GM12864 (cell line): ENCODE measurements at places on chromosomes 11 and 22.

GRCh38 chr11:75239531-75240290 lies 863 bp upstream of the TPBGL start:
- DNase-seq, result no peak

- no peak for DNase-seq
Observed at GRCh38 chr11:69167130-69167915, 11.6 kb downstream of the SMIM38 start.

- DNase-seq, result no peak
Observed at GRCh38 chr22:45544588-45545170, 42.0 kb downstream of the FBLN1 start.

DNA sequence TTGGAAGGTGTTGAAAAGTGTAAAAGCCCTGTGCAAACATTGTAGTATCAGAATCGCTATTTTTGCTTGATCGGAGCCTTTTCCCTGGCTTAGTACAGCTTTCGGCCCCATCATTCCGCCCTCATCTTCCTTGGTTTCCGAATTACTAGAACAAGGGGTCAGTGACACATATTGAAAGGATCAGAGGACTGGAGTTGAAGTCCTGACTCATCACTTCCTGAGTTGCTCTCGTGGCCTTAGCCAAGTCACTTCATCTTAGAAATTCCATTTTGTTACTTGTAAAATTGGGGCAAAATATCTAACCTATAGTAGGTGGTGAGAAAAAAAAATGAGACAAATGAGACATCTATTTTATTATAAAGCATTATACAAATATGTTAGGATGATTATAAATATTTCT lies 375.0 kb downstream of the NTM start:
- no peak for DNase-seq

- DNase-seq, result no peak
Observed at GRCh38 chr22:35960854-35961253, 67.8 kb downstream of the RBFOX2 start.

DNA sequence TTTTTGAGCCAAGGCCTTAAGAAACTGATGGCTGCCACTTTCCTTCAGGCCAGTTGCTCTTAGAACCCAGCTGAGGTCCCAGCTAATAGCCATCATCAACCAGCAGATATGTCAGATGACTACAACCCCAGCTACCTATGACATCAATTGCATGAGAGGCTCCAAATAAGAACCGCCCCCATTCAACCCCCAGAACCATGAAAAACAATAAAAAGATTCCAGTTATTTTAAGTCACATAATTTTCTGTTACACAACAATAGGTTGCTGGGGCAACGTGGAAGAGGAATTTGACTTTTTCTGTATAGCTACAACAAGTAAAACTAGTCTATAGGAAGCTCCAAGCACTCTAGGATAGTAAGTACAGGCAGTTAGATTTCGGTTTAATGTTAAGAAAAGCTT lies 216.3 kb upstream of the MTNR1B start:
- DNase-seq, result no peak

- DNase-seq, result no peak
Observed at GRCh38 chr22:30953206-30953605, 15.4 kb downstream of the MORC2 start.

DNA sequence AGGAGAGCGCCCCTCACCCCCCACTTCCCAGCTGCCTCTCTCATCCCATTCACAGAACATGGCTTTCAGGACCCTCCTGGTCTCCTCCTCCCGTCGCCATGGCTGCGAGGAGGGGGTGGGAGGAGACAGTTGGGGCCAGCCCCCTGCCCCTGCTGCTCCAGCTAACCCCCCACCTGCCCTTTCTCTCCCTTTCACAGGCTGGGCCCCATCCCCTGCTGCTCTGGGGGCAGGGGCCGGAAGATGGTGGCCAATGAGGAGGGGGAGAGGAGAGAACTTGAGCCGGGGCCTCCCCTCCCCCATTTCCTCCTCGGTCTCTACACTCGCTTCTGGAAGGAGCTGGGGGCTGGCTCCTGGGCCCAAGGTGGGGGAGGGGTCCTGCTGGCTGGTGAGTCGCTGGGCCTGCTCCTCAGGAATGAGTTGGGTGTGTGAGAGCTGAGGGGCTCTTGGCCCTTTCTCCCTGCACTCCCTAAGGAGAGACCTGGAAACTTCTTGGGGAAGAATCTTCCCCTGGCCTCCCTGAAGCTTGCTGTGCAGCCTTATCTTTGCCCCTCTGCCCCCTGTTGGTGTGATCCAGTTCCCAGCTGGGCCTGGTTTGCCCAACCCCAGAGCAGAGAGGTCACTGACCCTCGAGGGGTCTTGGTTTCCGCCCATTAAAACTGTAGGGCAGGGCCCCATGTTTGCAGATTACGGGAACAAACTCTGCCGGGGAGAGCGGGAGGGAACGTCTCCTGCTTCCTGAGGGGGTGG lies 10.2 kb downstream of the YPEL4 start:
- no peak for DNase-seq

GRCh38 chr22:46963672-46964545 lies 201.5 kb downstream of the TBC1D22A start:
- DNase-seq, result no peak

DNA sequence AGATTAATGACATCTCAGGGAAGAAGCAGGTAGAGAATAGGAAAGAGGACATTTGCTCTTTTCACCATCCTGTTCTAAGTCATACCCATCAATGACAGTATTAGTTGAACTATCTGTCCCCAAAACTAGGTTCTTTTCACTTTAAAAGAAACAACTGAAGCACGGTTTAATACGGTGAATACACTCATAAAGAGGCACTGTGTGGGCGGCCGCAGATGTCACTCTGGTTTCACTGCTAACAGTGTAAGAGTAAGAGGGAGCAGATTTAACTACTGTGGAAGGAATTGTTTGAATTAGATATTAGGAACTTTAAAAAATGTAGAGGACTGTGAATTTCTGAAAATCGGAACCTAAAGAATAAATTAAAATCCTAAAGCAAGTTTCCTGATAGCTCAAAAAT lies 49.5 kb downstream of the VSIG10L2 start:
- peak; percentile 13 for DNase-seq

DNA sequence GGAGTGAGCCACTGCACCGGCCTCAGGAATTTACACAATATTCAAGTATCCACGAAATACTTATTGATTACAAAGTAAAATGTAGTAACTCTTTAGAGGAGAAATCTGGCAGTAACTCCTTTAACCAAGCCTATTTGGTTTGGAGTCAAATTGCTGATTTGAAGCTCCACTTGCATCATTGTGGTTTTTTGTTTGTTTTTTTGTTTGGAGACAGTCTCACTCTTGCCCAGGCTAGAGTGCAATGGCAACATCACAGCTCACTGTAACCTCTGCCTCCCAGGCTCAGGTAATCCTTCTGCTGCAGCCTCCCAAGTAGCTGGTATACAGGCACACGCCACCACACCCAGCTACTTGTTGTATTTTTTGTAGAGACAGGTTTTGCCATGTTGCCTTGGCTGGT lies 6.4 kb upstream of the QSER1 start:
- DNase-seq, result no peak

DNA sequence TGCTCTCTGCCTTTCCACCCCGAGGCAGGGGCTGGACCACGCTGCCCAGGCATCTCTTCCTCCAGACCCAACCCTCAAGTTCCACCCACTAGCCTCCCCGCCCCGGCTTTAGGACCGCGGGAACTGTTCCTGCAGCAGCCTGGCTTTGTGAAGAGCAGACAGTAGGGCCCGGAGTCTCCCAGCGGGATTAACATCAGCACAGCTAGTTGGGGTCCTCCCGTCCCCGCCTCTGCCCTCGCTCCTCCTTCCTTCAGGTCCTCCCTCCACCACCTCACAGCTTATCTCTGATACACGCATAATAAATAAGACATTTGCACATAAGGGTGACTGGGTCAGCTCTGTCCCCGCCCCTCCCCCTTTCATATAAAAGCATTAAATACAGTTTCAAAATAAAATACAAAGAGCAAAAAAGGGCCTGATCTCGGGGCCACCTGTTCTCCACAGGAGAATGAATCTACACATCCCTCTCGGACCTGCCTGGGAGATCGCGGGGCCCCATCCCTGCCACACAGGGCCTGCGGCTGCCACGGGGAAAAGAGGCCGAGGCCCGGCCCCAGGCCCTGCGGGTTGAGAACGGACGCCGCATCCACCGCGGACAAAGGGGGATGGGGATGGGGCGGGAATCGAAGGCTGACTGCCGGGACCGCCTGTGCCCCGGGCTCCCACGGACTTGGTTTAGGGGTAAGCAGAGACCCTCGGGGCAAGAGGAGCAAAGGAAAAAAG lies 6.5 kb downstream of the ZFTA start:
- DNase-seq, result no peak

DNA sequence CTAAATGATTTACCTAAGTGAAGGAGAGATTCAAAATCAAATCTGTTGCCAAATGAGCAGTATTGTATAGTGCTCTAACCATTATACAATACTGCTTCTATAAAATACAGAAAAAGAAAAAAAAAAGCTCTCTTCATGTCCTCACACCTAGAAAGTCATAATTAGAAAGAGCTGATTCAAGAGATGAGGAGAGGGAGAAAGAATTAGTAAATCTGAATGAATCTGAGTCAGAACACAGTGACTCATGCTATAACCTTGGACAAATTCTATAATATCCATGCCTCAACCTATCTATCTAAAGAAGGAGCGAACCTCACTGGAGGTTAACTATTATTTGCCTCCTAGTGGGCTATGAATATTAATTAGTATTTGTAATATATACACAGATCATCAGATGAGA lies 29.4 kb downstream of the AMBRA1 start:
- DNase-seq, result no peak

DNA sequence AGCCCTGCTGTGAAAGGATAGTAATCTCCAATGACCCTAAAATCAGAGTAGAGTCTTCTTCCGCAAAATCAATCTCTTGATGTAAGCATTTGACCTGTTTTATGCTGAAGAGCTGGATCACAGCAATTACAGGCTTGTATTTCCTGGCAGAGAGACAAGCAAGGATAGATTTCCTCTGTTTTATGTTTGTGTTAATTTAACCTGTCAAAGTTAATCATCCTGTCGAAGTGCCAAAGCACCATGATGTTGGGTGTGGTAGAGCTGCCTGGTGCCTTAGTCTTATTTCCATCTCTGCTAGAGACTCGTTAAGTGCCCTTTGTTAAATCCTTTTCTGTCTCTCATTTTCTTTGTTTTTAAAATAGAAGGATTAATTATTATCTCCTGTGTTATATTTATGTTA lies 248.1 kb downstream of the CNTN5 start:
- no peak for DNase-seq

- DNase-seq, result no peak
Observed at GRCh38 chr11:34148504-34149165, 43.2 kb downstream of the NAT10 start.

GRCh38 chr11:132638423-132638822 lies 893.9 kb downstream of the OPCML start:
- no peak for DNase-seq

DNA sequence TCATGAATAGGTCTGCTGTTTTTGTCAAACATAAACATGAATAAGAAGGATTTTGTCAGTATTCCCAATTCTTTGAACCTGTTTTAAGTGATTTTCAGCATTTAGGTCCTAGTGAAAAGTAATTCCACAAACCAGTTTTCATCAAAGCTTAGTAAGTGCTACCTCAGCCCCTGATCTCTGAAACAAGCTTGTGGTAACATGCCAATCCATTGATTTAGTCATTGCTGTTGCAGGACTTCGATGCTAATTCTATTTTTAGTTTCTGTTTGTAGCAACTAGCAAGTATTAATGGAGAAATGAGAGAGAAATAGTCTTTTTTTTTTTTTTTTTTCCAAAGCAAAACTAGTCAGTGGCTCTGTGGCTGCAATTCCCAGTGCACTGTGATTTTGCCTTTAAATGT lies 91.4 kb downstream of the JRKL start:
- DNase-seq, result no peak

DNA sequence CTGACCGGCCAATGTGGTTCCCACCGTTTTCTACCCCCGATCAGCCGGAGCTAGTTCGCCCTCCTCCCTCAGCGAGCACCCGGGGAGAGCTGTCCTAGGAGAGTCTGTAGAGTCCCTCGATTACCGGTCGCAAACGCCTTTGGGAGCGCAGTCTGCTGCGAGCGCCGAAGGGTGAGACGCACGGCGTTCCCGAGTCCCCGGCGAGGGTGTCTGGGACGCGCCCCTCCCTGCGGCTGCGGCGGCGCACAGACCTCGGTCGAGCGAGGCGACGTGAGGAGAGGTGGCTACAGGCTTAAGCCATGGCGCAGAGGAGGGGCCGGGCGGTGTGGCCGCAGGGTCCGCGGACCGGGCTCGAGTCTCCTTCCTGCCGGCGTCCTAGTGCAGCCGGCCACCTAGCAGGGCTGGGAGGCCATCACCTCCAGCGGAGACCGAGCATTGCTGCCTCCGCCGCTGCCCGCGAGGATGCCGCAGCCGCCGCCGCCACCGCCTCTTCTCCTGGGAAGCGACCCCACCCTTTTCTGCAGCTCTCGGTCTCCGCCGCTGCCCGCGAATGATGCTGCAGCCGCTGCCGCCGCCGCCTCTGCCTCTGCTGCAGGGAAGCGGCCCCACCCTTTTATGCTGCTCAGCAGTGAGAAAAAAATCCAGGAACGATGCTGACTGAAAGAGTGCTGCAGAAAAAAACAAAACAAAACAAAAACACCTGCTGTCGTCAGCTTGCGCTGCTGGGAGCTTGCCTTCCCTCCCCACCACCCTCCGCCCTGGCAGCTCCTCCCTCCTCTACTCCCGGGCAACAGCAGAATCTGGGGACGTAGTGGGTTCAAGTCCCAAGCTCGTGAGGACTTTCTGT lies at the start of gene MAP6:
Gene MAP6, minus strand, starts transcription at position 588 of the 847 bp plus-strand sequence. CDS start 669 bp downstream, outside the sequence.
- DNase-seq, result no peak

DNA sequence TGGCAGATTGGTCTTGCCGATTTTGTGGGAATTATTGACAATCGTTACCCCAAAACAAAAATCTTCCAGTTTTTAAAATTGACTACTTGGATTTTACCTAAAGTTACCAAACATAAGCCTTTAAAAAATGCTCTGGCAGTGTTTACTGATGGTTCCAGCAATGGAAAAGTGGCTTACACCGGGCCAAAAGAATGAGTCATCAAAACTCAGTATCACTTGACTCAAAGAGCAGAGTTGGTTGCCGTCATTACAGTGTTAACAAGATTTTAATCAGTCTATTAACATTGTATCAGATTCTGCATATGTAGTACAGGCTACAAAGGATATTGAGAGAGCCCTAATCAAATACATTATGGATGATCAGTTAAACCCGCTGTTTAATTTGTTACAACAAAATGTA lies 37.2 kb downstream of the IGLL1 start:
- no peak for DNase-seq

- no peak for DNase-seq
Observed at GRCh38 chr11:5992604-5993251, 5.9 kb upstream of the OR52L1 start.

DNA sequence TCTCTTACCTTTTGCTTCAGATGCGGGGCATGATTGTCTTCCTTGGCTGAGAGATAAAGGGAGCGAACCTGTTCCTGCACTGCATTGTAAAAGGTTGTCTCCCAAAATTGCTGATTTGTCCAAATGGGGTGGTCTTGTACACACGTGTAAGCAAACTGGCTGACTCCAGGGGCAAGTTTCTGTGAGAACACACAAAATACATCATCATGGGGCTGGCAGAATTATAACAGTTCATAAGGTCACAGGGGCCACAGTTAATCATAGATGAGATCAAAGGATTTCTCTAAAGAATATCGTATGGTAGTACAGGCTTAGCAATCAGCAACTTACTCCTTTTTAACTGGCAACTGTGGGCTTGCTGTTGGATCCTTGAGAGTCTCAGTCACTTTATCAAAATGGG lies 194.3 kb downstream of the SWAP70 start:
- no peak for DNase-seq

GRCh38 chr22:45562537-45563361 lies 60.1 kb downstream of the FBLN1 start:
- DNase-seq, result no peak

- peak; percentile 25 for DNase-seq
Observed at GRCh38 chr11:104968355-104968855, at the start of gene CASP4. Gene CASP4 (minus strand): TSS chr11:104968574. CDS start chr11:104968525, 49 bp downstream.

- no peak for DNase-seq
Observed at GRCh38 chr11:118918686-118919280, 6.9 kb downstream of the BCL9L start.
